Endothelial cell of umbilical vein (primary cell): ENCODE measurements at places on chromosomes 11 and 22. TPM values are rescaled to one million over a fixed set of nuclear protein-coding genes. Genes with fewer than 3 reads are reported as not detected.

The BIK gene
- total RNA-seq: 0.49 TPM in 1 of 2 replicates, not detected in the other

The SLC22A6 gene
- not detected in 2 replicates for total RNA-seq

GRCh38 chr11:67616431-67617242 lies 9.9 kb downstream of the NDUFV1 start:
- no peaks in the 10 kb centered on the region for H3K4me1 ChIP-seq
- DNase-seq: no peak
- no peak overlapping the region for H3K4me3 ChIP-seq
- no peak overlapping the region for H3K27ac ChIP-seq

DNA sequence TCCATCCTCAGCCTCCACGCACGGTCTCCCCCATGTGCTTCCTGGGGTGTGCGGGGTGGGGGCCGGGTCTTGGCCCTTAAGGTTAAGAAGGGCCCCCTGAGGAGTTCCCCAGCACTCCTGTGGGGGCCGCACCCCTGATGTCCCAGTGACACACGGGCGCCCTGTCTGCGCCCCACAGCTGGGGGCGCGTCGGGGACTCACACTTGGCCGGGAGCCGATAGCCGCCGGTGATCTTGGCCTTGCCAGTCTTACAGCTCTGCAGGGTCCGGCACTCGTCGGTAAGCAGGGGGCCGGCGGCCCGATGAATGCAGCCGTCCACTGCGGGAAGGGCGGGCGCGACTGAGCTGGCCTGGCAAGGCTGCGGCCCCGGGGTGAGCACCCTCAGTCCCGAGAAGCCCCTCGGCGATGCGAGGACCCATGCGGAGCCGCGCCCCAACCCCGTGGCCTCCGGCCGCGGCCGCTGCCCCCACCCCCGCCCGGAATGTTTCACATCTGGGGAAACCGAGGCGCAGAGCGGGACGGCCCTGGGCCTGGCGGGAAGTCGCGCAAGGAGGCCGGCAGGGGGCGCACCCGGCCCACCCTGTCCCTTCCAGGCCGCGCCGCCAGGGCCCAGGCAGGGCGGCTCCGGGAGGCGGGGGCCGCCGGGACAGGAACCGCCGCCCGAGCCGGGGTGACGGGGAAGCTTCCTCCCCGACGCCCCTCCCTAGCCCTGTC lies 13.9 kb downstream of the OTUB1 start:
- H3K36me3 ChIP-seq: no peaks in the 10 kb centered on the region
- H3K27me3 ChIP-seq: no peaks in the 10 kb centered on the region
- no peak overlapping the region for H3K4me3 ChIP-seq
- no peak overlapping the region for H3K27ac ChIP-seq

DNA sequence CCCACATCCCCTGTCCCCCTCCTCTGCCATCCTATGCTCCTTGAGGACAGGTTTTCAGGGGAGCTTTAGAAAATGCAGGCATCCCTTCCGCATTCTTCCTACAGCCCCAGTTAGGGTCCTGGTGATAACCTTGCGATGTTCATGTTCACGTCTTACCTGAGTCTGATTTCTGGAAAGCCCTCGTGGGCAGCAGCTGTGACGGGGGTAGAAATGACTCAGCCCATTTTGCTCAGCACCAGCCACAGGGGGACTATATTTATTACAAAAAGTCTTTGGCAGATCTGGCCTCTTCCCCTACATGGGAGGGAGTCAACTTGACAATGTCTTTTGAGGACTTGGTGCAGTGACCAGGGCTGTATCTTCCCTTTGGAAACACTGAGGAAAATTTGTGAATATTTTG lies 12.3 kb downstream of the PKNOX2 start:
- H3K4me1 ChIP-seq: no peaks in the 10 kb centered on the region
- no peaks in the 10 kb centered on the region for H3K27me3 ChIP-seq
- no peak overlapping the region for H3K27ac ChIP-seq
- no peaks in the 10 kb centered on the region for H3K36me3 ChIP-seq

GRCh38 chr22:32606181-32606580 lies 131.6 kb downstream of the FBXO7 start:
- H3K4me3 ChIP-seq: no peak overlapping the region
- no peak overlapping the region for H3K27ac ChIP-seq
- DNase-seq: no peak
- no peaks in the 10 kb centered on the region for H3K27me3 ChIP-seq

- no peaks in the 10 kb centered on the region for H3K4me1 ChIP-seq
- no peak for DNase-seq
- H3K27ac ChIP-seq: no peak overlapping the region
- H3K27me3 ChIP-seq: no peaks in the 10 kb centered on the region
These were observed 557.7 kb downstream of the BRD1 start for GRCh38 chr22:49269928-49270327.

- no peaks in the 10 kb centered on the region for H3K27me3 ChIP-seq
- no peak overlapping the region for H3K4me3 ChIP-seq
- no peak overlapping the region for H3K27ac ChIP-seq
- peaks cover 10% of the 10 kb centered on the region for H3K4me1 ChIP-seq
These were observed 32.8 kb downstream of the MYEOV start for GRCh38 chr11:69326622-69327219.

DNA sequence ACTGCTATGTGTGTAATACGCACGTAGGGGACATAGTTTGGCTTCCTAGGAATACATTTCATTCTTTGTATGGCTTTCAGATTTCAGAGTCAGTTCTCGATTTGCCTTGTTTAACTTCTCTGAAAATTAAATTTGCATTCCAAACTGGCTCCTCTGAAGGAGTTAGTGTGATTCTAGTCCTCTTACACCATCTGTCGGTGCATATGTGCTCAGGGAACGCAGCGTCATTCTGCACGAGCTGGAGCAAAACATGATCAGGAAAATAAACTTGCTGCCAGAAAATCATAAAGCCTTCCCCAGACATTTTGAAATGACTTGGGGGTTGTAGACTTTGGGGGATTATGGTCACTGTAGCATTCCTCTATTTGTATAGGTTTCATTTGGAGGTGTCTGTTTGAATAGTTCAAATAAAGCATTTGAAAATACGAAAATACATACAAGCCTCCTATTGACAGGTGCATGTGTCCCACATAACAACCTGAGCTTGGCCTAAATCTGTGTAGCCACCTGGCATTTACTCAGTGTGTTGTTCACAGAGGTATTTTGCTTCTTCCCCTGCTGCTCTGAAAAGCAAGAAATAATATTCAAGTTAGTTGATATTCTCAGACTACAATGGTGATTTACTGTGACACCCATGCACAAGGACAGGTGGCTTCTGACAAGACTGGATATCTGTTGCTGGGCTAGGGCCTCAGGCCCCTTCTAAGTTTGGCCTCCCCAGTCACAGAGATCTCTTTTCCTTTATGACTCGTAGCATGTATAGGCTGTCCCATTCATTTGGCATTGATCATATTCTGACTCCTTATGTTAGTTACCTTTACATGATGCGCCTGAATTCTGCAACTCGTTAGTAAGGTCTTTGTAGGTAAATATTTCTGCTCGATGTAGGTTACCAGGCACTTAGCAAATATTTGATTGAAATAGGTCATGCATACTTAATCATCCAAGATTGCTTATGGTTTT lies 81.6 kb upstream of the SORL1-AS1 start:
- H3K27ac ChIP-seq: no peak overlapping the region
- H3K36me3 ChIP-seq: no peaks in the 10 kb centered on the region
- no peak overlapping the region for H3K4me3 ChIP-seq
- DNase-seq: no peak
- no peaks in the 10 kb centered on the region for H3K4me1 ChIP-seq

GRCh38 chr22:19434401-19434800 lies 2.1 kb downstream of the MRPL40 start:
- H3K27me3 ChIP-seq: no peaks in the 10 kb centered on the region
- no peak overlapping the region for H3K4me3 ChIP-seq
- H3K36me3 ChIP-seq: peaks cover 5% of the 10 kb centered on the region
- H3K27ac ChIP-seq: no peak overlapping the region
- DNase-seq: no peak
